ENCODE measurements at places on chromosomes 11 and 22.

GRCh38 chr11:125945797-125946520, at the start of gene VSIG10L2:
Gene VSIG10L2, plus strand, starts transcription at chr11:125946044. Its CDS starts 12 bp downstream, at chr11:125946056.
- no peak for DNase-seq

- no peak for DNase-seq
Measured at GRCh38 chr11:62644220-62644619, 2.2 kb downstream of the GANAB start.

DNA sequence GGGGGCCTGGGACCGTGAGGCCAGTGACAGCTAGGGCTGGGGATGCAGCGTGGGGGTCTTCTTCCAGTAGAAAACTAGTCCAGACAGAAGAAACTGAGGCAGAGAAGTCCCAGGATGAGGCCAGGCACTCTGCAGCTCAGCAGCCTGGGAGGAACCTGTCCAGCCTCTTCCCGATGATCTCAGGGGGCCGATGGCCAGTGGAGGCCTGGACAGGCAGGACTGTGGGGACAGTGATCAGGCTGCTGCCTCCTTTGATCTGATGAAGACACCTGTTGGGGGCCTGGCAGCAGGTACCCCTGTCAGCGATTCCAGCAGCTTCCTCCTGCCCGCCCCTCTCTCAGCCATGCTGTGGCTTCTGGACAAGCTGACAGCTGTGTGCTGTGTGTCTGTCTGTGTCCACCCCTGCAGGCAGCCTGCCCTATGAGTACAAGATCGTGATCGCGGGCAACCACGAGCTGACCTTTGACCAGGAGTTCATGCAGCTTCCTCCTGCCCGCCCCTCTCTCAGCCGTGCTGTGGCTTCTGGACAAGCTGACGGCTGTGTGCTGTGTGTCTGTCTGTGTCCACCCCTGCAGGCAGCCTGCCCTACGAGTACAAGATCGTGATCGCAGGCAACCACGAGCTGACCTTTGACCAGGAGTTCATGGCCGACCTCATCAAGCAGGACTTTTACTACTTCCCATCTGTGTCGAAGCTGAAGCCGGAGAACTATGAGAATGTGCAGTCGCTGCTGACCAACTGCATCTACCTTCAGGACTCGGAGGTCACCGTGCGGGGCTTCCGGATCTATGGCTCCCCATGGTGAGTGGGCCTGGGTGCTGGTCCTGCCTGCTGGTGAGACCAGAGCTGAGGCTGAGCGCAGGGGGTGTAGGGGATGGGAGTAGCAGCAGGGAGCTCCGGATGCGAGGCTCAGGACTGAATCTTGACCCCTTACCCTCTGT, 62.6 kb downstream of the MPPED1 start:
- DNase-seq, result no peak

DNA sequence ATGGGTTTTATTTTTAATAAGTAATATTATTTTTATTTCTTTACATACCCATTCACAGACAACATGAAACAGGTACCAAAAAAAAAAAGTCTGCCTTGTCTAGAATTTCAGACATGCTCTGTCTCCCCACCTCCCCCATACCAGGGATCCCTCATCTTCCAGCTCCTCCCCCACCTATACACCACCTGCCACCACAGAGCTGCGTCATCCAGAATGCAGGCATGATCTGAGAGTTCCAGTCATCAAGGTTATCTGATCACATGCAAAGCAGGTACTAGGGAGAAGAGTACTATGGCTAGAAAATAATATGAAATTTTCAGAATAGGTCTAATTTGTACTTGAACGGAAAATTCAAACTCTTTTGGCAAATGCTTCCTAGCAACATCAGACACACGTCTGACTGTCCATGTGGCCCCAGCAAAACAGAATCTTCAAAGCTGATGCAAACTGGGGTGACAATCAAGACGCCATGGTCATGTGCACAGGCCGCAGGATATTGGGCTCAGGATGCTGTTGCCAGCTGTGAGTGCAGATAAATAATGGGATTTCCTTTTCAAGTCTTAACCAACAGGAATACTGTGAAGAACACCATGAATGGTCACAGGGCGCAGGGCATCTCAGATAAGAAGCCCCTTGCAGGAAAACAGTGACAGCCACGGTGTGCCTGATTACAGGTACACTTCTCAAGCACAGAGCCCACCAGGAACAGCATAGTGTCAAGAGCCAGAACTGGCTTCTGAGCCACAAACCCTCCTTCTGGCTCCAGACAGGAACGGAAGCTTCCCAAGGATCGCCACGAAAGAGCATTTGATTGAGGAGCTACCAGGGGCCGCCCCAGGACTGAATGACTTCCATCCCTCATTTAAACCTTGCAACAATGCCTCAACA, 169.5 kb downstream of the EFCAB6 start:
- no peak for DNase-seq

DNA sequence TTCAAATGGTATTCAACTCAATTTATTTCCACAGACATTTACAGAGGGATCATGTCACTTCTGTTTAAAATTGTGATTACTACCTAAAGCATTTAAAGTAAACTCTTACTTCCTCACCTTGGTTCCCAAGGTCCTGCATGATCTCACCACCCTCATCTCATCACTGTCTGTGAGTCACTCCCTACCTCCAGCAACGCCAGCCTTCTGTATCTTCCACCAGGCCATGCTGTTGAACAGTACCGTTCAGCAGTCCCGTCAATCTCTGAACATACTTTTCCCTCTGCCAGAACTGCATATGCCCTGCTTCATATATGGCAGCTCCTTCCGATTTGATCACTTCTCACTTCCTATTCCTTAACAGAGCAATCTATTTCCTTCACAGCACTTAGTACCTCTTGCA, 2.0 kb downstream of the FBXO3 start:
- no peak for DNase-seq

DNA sequence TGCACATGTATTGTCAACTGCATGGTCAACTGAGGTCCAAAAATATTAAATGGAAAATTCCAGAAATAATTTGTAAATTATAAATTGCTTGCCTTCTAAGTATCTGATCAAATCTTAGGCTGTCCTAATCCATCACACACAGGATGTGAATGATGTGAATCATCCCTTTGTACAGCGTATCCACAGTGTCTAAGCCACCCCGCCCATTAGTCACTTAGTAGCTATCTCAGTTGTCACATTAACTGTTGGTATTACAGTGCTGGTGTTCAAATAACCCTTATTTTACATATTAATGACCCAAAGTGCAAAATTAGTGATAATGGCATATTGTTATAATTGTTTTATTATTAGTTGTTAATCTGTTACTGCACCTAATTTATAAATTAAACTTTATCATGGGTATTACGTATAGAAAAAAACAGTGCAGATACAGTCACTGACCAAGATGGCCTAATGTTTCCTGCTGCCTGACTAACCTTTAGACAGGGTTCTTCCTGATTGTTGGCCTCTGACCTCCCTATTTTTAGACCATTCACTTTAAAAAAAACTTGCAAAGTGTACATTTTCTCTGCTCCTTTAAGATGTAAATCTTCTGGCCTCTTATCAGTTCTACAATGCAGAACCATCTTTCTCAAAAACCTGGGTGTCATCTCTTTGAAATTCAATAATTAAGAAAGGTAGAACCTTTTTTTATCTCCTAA, 2.9 kb upstream of the SVIP start:
- no peak for DNase-seq

DNA sequence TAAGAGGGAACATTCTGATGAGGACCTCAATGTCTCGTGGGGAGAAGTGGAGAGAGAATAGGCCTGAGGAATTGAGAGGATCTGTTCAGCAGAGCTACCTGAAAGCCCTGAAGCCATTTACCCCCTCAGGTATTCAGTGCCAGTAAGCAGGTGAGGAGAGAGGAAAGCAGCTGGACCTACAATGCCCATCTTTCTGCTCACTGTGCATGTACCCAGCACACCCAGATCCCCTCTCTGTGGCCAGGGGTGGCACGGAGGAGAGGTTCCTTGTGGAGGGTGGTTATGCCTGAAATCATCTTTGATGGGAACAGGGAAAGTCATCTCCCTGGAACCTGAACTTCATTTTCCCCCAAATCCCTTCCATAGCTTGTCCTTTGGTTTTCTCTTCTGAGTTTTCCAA, 277.8 kb upstream of the B3GAT1 start:
- DNase-seq, result no peak

DNA sequence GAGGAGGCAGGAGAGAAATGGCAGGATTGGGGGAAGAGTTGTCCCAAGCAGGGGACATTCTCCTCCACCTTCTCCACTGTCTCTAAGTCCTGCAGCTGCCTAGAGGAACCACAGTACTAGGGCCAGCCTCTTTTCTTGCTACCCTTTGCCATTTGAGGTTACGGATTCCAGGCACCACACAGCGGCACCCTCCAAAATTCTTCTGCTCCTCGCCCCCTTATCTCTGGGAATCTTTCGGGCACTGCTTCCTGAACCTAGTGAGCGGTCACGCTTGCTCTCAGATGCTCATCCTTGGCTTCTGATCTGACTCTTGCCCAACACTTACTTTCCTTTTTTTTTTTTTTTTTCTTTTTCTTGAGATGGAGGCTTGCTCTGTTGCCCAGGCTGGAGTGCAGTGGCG, 26.6 kb upstream of the XBP1 start:
- no peak for DNase-seq

- DNase-seq, result no peak
Measured at GRCh38 chr11:4543561-4543960, 1.4 kb upstream of the OR52M1 start.

- DNase-seq, result peak; percentile 17
Measured at GRCh38 chr11:10856689-10857458, 979 bp downstream of the ZBED5 start.

DNA sequence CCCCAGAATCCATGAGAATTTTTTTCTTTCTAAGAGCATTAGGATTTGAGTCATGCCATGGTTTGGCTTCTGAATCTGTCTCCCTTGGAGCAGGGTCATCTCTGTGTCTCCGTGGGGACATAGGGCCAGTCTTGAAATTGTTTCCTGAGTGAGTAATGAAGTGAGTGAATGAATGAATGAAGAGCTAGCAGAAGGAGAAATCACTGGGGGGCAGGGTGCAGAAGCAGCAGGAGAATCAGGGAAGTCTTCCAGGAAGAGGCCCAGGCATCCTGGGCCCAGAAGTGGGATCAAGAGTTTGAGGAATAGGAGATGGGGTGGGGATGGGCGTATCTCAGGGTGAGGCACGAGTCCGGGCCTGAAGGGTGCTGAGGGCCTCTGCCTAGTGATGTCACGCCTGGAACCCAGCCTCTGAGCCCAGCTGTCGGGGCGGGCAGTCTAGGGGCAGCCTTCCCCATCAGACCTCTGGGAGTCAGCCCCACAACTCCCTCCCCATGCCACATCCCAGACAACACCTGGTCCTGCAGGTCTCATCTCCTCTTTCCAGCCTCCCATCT, 12.5 kb upstream of the MGAT3 start:
- DNase-seq, result no peak

DNA sequence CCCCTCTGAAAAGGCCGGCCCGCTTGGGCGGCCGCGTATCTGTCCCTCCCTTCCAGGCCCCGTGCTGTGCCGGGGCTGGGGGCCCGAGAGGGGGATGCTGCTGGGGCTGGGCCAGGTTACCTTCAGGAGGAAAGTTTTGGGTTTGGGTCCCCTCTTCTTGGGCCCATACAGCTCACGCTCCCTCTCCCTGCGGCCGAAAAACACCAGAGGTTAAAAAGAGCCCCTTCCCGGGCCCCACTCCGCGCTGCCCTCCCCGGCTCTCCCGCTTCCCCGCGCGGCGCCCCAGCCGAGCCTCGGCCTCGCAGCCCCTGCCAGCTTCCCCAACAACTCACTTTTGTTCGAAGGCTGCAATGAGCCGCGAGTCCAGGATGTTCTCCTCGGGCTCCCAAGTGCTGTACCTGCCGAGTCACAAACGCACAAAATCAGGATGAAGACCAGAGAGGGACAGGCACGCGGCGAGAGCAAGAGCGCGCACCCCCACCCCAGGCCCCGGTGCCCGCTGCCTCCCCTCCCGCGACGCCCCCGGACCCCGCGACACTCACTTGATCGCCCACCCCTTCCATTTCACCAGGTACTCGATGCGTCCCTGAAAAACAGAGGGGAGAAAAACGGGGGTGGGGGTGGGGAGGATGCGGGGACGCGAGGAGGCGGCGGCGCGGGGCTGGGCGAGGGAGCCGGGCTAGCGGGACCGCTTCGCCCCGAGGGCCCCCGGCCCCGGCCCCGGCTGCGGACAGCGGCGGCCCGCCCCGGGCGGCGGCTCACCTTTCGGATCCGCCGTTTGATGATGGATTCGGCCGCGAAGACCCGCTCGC, 450 bp downstream of the CBX6 start:
- no peak for DNase-seq

- no peak for DNase-seq
Measured at GRCh38 chr22:40204321-40205116, 26.8 kb downstream of the TNRC6B start.

DNA sequence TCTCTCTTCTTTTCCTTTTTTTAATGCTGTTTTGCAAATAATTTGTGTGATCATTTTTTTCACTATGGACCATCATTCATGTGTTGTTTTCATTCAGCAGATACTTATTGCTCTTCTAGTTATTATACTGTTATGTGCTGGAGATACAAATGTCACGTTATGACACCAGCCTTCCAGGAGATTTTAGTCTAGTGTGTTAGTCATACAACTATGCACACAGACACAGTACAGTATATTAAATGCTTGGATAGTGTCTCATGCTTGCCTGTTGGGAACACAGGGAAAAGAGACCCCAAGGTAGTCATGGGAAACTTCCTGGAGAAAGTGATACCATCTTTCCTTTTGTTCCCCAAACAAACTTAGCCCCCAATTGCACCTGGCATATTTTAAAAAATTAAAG, 116.1 kb downstream of the UVRAG start:
- DNase-seq, result no peak

GRCh38 chr11:65401073-65401802, 14.8 kb downstream of the FRMD8 start:
- DNase-seq, result no peak

GRCh38 chr22:27477171-27477570, 324.4 kb downstream of the MN1 start:
- no peak for DNase-seq

DNA sequence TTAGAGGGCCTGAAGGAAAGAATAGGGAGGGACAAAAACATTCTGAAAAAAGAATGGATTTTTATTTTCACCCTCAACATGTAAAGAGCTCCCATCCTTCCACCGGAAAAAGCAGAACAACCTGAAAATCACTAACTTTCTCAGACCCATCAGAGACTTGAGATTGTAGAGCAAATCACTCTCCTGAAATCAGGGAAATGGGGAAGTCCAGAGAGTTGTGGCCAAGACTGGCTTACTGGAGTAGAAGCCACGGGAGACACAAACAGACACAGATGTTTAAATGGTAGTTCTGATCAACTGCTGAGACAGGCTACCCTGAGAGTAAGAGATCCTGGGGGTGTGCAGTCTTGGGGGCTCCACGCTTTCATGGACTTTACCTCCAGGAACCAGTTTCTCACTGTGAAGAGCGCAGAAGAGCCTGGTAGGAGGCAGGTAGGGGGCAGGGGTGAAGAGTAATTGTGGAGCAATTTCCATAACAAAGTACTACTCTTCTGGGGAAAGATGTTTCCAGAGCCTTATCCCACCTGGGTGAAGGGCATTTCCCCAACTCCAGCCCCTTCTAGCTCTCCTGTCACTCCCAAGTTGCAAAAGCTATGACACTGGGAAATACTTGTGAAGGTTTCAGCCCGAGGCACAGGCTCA, 47.1 kb downstream of the ASCL2 start:
- DNase-seq, result no peak

DNA sequence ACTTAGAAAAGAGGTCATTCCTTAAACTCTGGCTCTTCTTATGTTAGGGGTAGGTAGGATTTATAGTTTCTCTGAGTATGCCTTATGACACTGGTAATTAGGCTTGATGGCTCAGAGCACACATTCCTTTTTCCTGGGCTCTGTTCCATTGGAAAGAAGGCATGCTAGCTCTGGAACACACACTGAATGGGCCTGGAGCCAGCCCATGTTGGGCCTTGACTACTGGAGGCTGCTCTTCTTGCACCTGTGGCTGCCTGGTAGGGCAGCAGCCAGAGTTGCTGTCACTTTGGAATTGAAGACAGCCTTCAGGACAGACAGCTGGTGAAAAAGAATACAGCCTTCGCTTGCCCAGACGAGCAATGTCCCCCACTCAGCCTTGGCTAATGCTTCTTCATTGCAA, 18.2 kb downstream of the MCAM start:
- DNase-seq, result no peak

All from activated T-cell treated with anti-CD3 and anti-CD28 coated beads for 24 hours (primary cell).